Activated T-cell treated with anti-CD3 and anti-CD28 coated beads for 1 hour (primary cell): ENCODE measurements at places on chromosomes 13 and 19.

DNA sequence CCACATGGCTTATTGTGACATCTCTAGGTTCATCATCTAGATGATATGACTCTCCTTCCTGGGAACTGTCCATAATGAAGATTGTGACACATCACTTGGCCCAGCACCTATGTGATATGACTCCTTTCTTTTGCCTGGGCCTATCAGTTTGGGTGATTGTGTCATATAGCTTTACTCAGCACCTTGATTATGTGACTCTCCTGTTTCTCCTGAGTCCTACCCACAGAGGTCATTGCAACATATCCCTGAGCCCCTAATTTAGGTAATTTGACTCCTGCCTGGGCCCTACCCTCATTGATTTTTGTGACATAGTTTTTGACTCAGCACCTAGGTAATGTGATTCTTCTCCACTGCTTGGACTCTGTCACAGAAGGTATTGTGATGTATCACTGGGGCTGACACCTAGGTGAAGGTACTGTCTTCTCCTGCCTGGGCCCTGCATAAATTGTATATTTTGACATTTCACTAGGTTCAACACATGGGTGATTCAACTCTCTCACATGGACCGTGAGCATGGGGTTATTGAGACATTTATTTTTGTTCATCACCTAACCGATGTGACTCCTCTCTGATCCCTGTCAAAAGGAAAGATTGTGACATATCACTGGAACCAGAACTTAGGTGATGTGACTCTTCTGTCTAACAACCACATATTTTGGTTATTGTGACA lies 26.2 kb upstream of the ZNF254 start:
- no peak for DNase-seq

DNA sequence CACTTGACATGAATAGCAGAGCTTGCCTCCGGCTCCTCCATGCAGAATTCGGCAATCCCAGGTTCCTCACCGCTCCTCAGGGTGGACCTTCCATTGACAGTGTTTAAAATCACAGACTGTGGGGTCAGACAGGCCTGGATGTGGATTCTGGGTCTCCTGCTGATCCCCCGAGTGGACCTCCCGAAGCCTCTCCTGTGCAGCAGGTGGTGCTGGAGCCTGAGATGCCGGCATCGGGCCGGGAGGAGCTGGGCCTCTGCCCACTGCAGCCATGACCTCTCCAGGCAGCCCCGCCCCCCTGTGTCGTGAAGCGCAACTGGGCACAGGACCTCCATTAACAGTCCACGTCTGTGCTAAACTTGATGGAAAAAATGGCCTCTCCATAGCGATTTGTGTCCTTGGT lies 10.5 kb upstream of the CDC16 start:
- no peak for DNase-seq

DNA sequence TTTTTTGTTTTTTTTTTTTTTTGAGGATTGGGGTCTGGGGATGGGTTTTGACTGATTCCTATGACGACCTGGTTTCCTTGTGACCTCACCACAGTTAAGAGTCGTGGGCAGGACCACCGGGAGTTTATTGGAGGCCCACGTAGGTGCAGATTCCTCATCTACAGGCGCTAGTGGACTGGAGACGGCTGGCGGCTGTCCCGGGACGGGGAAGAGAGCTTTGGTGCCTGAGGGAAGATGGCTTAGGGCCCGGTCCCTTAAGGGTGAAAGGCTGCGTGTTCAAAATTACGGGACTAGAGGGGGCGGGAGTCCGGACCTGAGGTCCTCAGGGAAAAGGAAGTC lies 682 bp upstream of the TEAD2 start:
- DNase-seq, result no peak

- DNase-seq, result no peak
These were observed 45.4 kb upstream of the CALM3 start for GRCh38 chr19:46555628-46556280.

DNA sequence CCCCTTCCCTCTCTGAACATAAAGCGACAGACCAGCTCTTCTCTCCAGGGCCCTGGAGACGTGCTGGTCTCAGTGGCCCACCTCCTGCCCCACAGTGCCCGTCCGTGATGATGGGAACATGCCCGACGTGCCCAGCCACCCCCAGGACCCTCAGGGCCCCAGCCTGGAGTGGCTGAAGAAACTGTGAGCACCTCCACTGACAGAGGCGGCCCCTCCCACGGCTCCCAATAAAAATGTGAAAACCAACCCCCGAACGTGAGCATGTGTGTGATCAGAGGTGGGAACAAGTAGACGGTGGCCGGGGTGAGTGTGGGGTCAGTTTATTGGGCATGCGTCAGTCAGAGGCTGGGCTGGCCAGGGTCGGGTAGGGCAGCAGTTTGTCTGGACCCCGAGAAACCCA lies 4.1 kb downstream of the NDUFA3 start:
- DNase-seq, result no peak

GRCh38 chr13:99725644-99726043 lies 224.4 kb downstream of the TM9SF2 start:
- no peak for DNase-seq

DNA sequence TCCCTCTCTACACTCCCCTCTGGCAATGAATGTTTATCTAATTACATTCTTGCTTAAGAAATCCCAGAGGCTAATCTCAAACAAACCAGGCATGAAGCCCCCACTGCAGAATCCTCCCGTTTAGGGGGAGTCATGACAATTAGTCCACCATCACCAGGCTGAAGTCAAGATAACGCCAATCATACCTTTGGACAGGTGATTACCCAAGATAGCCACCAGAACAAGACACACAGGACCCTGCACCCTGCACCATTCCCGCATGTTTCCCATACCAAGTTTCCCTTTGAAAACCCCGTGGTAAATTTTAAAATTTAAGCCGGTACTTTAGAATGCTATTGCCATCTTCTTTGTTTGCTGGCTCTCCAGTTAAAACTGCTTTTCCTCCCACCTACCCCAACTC lies 64.8 kb upstream of the XPO4 start:
- DNase-seq, result no peak
